Smooth muscle cell of trachea (primary cell): ENCODE measurements at places on chromosomes 4 and X. TPM values are rescaled to one million over a fixed set of nuclear protein-coding genes. Genes with fewer than 3 reads are reported as not detected.

Gene CSAG1
- not detected in 2 replicates for total RNA-seq

Gene CXCL3
- 1.5 and 10.6 TPM in 2 replicates for total RNA-seq

Gene MAGEC1
- not detected in 2 replicates for total RNA-seq

Gene MAMLD1
- total RNA-seq = 1.3 TPM in 2 replicates

Gene PNCK
- 1.2 TPM in 1 of 2 replicates, not detected in the other for total RNA-seq

Gene PABPC1L2B
- total RNA-seq = not detected in 2 replicates

Gene WNK3
- total RNA-seq = 0.15 and 0.17 TPM in 2 replicates

Gene SUPT20HL2
- not detected in 2 replicates for total RNA-seq

Gene CT45A10
- not detected in 2 replicates for total RNA-seq

Gene FGF16
- under 0.01 TPM in 1 of 2 replicates, not detected in the other for total RNA-seq

Gene MAP9
- 8.1 and 18.9 TPM in 2 replicates for total RNA-seq

Gene FRMD7
- total RNA-seq = under 0.01 TPM in 1 of 2 replicates, not detected in the other

Gene CNGA1
- total RNA-seq = not detected in 2 replicates

Gene NKX6-1
- 14.9 and 18.6 TPM in 2 replicates for total RNA-seq

Gene XK
- total RNA-seq = under 0.01 TPM in 2 replicates

Gene CFAP299
- 8.1 and 8.6 TPM in 2 replicates for total RNA-seq

Gene DIPK2B
- total RNA-seq = 0.15 TPM in 1 of 2 replicates, not detected in the other

Gene TLR6
- total RNA-seq = 1.3 and 2.5 TPM in 2 replicates

Gene IGSF1
- not detected in 2 replicates for total RNA-seq

Gene CXXC4
- not detected in 2 replicates for total RNA-seq
